Activated CD8-positive, alpha-beta T cell treated with anti-CD3 and anti-CD28 coated beads for 36 hours (primary cell): ENCODE measurements at places on chromosomes 3 and 15.
A peak's percentile ranks its signal among the peaks of the same experiment; 100 is the strongest.

DNA sequence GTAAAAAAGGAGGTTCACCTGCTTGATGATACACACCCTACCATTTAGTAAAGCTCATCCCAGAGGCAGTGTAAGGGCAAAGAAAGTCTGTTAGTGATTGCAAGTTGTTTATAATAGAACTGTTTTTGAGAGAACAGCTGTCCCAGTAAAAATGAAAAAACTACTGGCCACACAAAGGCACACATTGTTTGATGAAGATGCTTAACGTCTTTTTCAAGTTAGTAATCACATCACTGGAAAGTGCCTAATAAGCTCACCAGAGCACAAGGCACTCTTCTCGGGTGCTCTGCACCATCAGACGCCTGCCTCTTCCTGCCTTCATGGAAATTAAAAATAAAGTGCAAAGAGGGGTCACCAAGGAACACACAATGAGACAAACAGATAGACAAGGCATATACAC, 186.9 kb downstream of the PDZRN3 start:
- H3K4me1 ChIP-seq: no peaks in the 10 kb centered on the region
- DNase-seq: no peak
- H3K4me3 ChIP-seq: no peak overlapping the region
- no peak overlapping the region for H3K27ac ChIP-seq
- no peaks in the 10 kb centered on the region for H3K36me3 ChIP-seq
- H3K27me3 ChIP-seq: peaks cover 4% of the 10 kb centered on the region

DNA sequence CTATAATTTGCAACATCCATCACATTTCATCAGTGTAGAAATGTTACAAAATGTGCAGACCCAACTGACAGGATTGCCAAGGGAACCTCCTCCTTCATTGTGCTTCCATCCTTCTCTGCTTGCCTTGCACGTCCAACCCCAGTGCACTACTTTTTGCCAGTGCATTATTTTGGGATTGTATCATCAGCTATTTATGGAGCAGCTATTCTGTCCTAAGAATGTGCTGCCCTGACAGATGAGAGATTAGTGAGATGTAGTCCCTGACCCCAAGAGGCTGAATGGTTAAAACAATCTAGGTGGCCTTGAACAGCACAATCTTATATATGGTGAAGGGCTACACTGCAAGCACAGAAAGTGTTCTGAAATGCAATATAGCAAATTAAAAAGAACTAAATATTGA, 935.8 kb downstream of the IGSF11 start:
- H3K4me1 ChIP-seq: no peaks in the 10 kb centered on the region
- no peaks in the 10 kb centered on the region for H3K36me3 ChIP-seq
- no peak overlapping the region for H3K4me3 ChIP-seq
- H3K27ac ChIP-seq: no peak overlapping the region

DNA sequence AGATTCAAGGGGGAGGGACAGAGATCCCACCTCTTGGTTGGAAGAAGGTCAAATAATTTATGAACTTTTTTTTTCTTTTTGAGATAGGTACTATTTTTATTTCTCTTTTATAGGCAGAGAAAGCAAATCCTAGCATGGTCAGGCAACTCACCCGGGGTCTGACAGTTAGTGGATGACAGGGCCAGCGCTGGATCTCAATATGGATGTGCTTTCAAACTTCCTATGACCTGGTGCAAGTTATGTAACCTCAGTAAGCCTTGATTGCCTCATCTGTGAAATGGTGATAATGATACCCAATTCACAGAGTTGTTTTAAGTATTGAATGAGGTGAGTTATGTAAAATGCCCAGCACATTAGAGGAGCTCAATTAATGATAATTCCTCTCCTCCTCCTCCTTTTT, 86.8 kb upstream of the MEF2A start:
- H3K27ac ChIP-seq: no peak overlapping the region
- no peaks in the 10 kb centered on the region for H3K36me3 ChIP-seq
- no peak overlapping the region for H3K4me3 ChIP-seq
- no peak for DNase-seq

DNA sequence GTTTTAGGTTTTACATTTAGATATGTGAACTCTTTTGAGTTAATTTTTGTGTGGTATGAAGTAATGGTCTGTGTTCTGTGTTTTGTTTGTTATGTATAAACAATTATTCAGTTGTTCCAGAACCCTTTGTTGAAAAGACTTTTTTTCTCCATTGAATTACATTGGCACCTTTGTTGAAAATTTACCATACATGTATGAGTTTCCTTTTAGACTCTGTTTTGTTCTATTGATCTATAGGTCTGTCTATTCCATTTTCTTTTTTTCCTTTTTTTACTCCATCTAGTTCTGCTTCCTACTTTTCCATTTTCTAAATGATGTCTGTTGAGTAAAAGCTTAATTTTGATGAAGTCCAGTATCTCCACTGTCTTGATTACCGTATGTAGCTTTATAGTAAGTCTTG, 31.4 kb downstream of the ARIH2 start:
- peak overlapping the region; percentile 34 for H3K27ac ChIP-seq
- peaks cover 13% of the 10 kb centered on the region for H3K36me3 ChIP-seq
- DNase-seq: no peak
- no peak overlapping the region for H3K4me3 ChIP-seq
- no peaks in the 10 kb centered on the region for H3K27me3 ChIP-seq
- H3K4me1 ChIP-seq: peaks cover 33% of the 10 kb centered on the region

GRCh38 chr3:121736112-121736511, 13.4 kb downstream of the GOLGB1 start:
- H3K36me3 ChIP-seq: peaks cover 4% of the 10 kb centered on the region
- peak; percentile 9 for DNase-seq
- peaks cover 42% of the 10 kb centered on the region for H3K4me1 ChIP-seq
- H3K27ac ChIP-seq: no peak overlapping the region
- no peaks in the 10 kb centered on the region for H3K27me3 ChIP-seq
- no peak overlapping the region for H3K4me3 ChIP-seq
